ENCODE measurements at places on chromosomes 11 and 22.

DNA sequence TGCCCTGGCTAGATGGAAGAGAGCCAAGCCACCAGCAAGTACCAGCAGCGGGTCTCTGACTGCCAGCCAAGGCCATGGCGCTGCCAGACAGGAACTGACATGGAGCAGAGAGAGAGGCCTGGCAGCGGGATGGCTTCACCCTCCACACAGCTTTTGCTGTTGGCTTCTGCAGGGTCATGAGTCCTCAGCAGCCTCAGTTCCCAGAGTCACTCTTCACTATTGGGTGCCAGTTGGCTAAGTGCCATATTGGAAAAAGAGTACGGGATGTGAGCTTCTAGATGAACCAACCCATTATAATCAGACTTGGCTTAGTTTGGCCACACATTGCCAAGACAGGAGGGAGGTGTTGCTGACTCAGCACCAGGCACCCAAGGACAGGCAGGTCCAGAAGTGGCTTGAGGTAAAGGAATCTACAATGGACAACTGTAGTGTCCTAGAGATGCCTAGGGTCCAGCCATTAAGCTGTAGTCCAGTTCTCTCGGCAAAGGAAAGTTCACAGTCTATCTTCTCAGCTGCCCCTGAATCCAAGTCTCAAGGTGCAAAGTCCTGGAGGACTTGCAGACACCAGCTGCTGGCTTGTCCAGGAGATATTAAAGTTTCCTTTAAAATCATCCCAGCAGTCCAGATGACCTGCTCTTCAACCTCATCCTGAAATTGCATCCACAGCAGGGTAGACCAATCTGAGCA lies 40.7 kb upstream of the POU2AF1 start:
- no peak for DNase-seq

DNA sequence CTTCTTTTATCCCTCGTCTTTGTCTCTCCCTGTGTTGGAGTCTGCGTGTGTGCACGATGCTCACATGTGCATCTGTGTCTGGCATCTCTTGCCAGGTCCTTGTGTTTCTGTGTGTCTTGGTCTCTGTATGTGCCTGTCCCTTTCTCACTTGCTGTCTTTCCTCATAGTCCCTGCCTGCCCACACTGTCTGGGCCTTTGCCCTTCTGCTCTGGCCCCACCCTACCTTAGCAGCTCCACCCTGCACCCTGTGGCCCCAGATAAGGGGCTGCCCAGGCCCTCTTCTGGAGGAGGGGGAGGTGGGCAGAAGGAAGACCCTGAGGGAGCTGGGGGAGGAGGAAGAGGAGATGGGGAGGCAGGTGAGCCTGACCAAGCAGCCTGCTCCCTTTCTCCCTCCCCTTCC lies 2.8 kb downstream of the EHBP1L1 start:
- no peak for DNase-seq

DNA sequence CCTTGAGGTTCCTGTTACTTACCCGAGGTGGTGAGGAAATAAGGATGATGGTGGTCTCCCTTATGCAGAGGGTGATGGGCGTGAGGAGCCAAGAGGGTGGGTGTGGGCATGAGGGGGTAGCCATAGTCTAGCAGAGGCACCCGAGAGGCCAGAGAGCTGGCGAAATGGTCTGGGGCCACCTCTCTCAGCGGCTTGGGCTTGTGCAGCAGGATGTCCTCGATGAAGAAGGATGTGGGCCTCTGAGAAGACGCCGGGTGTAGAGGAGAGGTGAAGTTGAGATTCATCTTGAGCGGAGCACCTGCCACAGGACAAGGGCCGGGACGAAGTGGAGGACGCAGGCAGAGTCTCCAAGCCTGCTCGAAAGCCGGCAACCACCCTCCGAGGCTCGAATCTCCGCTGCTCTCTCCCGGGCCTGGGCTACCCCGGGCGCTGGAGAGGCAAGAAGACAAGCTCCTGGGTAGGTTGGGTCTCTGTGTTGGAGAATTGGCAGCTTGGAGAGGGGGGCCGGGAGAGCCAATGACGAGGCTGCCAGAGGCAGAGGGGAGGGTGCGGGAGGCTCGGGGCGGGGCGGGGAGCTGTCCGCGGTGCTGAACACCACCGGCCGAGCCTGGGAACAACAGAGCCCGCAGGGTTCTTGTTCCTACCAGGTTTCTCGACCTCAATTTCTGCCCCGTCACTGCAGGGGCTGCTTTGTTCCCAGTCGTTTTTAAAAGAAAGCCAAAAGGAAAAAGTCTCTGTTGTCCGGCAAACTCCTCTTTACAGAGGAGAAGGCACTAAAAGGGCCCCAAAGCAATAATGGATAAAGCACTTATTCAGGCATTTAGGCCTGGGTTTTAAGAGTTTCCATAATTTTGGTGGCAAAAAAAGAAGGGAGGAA lies at the start of gene BSX:
Gene BSX, minus strand, starts transcription at position 447 of the 877 bp plus-strand sequence. Its CDS starts 163 bp downstream, at position 284.
- DNase-seq = peak; percentile 21

- DNase-seq = no peak
Observed at GRCh38 chr22:48651981-48652538, 1175.6 kb downstream of the BRD1 start.

DNA sequence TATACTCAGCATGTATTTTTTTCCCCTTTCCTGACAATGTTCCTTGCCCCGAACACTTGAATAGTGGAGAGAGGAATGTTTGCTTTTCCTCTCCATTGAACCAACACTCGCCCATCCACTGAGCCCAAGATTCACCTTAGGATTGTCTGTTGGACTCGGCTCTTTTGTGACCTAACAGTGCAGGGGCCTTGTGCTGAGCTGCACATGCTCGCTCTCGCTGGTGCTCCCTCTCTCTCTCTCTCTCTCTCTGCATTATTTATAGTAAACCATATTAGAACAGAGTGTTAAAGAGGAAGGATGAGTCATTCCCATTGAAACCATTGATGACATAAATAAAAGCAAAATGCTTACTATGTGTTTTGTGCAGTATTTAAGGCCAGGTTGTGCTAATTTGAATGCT lies 20.7 kb downstream of the ZBTB16 start:
- peak; percentile 18 for DNase-seq

GRCh38 chr11:68976563-68976962 lies 4.2 kb downstream of the MRGPRD start:
- DNase-seq = no peak

- no peak for DNase-seq
Observed at GRCh38 chr11:5368502-5369043, 15.0 kb upstream of the OR51M1 start.

GRCh38 chr11:46338988-46339666 lies 8.1 kb upstream of the DGKZ start:
- no peak for DNase-seq

DNA sequence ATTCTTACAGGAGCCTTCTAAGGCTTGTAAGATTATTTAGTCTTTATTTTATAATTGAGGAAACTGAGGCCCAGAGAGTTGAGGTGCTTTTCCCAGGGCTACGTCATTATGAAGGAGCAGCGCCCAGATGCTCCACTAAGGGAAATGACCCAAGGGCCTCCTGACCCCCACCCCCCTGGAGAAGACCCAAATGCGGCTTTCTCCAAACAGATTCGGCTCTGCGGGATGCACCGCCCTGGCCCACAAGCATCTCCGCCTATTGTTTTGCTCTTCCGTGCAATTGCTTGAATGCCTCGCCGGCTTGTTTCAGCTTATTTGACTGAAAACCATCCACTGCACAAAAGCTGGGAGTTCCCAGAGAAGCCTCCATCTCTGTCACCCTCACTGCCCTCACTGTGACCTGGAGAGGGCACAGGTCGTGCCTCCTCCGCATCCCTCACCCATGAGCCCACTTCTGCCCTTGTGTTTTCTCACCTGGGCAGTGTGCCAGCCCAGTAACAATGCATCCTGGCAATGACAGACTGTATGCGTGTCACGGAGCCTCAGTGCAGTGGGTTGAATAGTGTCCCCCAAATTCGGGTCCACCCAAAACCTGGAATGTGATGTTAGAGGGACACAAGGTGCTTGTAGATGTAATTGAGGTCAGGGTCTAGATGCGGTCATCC lies 790.2 kb downstream of the TBC1D22A start:
- DNase-seq = no peak

DNA sequence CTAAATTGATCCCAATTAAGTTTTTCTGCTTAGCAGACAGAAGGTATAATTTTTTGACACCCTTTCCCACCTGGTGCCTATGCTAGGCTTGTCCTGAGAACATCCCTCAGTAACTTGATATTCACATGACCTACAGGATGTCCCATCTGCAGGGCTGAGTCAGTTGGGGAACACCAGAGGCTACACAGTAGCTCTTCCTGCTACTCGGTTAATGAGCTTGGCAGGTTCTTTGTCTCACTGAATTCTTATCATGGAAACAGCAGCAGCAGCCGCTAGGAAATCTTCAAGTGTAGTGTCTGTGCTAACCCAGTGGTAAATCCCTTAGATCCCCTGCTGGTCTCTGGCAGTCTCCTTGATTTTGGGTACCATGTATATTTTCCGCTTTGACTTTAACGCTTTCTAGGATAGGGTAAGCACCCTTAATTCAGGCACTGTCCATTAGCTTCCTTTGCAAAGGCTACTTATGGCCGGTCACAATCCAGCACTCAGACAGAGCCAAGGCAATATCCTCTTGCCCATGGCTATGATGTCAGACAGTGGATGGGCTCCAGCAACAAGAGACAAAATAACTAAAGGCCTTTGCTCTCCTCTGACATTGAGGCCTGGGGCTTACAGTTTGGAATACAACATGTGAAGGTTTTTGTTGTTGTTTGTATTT lies 8.5 kb downstream of the MRPL16 start:
- DNase-seq = no peak

DNA sequence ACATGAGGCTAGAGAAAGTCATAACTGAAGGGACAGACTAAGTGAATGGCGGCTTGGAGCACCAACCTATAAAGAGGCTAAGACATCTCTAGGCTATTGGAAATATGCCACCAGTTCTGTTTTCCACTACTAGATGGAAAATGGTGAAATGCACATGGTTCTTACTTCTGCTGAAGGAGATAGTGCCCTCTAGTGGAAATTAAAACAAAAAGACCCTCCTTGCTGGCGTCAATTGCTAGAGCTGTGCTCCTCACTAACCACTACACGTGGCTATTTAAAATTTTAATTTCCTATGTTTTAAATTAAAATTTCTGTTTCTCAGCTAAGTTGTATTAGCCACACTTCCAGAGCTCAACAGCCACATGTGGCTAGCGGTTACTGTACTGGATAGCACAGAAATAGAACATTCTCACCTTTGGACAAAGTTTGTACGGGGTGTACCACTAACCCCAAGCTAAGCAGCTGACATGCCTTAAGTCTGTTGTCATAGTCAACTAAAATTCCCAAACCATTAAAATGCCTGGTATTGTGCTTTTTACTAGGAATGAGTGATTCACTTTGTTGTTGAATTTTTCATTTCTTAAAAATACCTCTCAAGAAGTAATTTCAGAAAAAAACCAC lies 34.1 kb upstream of the CALCA start:
- no peak for DNase-seq

- no peak for DNase-seq
Observed at GRCh38 chr22:38935023-38935422, 22.4 kb upstream of the APOBEC3A start.

DNA sequence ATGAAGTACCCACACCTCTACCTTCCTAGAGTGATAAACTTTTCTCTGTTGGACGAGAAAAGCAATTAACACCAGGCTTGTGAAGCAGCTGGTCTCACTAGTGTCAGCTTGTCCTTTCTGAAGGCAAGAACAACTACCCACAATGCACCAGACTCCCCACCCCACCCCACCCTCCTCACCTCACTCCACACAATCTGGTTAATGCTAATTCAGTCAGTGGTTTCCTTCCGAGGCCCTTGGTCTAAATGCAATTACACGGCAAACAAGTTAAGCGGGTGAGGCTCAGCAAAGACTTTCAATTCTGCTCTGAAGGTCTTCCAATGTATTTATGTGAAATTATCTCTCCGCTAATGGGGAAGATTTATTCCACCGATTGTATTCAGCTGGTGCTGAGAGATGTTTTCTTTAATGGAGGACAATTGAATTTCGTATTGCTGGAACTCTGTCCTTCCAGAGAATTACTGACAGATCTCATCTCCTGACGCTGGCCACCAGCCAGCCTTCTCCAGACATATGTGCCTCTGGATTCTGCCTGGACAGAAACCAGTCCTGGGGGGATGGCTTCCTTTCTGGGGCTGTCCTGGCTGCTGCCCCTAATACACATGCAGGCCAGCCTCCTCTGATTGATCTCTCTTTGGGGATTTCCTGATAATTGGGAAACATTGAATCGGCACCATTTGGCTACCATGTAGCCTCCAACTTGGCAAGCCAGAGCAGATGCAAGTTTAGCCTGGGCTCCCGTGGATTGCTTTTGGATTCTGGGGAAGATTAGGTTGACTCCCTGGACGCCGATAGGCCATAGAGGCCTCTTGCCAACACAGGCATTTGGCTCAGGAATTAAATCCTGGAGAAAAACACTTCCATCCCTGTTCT lies 165.8 kb upstream of the NARS2 start:
- no peak for DNase-seq

DNA sequence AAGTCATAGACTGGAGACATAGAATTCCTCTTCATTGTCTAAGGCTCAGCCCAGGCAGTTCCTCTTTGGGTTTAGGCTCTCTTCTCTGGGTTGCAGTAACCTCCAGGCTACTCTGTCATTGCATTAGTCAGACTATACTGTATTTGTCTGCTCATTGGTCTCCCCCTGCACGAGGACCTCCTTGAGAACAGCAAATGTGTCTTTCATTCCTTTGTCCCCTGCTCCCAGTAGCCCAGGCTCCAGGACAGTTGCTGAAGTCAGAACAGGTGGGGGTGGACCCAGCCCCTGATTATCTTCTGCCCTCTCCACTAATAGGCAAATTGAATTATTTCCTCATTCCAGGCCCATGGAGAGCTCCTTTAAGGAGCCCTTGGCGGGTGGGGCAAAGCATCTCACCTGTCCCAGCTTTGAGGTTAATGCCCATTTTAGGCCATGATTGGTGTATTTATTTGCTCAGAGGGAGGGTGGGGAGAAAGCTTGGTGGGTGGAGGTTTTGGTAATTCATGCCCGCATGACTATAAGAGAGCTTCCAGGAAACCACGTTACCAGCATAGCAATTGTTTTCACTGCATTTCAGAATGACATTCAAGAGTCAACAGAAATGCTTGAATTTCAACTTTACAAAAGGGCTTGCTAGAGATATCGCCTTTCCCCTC lies 40.9 kb downstream of the NAV2 start:
- DNase-seq = no peak

- no peak for DNase-seq
Observed at GRCh38 chr22:20779818-20780158, 5.9 kb downstream of the SERPIND1 start.

DNA sequence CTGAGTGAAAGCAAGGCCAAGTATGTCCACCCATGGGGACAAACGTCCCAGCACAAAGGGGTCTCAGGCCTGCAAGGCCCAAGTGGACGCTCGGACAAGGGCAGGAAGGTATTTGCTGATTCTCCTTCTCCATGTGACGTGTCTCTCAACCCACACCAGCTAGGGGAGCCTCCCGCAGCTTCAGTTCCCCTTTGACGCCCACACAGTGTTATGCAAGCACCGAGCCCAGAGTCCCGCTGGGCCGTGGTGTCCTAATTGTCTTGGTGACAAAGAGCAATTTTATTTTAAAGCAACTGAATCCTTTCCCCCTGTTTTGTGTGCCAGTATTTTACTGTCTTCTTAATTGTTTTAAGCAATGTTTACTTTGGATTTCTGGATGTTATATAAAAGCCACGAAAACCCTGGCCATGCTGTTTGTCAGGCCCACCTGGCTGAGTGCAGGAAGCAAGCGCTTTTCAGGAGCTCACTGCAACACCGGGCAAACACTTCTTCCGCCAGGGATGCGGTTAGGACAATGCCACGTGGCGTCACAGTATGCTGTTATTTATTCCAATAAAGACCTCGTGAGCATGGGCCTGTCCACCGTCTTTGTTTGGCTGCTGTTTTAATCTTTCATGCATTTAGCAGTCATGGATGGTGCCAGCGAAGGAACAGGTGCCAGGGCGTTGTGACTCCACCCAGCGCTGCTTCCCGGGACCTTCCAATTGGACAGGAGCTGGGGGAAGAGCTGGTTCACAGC lies 8.2 kb upstream of the PARVG start:
- DNase-seq = no peak

All from stimulated activated naive CD4-positive, alpha-beta T cell treated with Interleukin-2 at 50 U/mL for 16 hours (primary cell).